ENCODE measurements at places on chromosomes 13 and 19.
A peak's percentile ranks its signal among the peaks of the same experiment; 100 is the strongest.

DNA sequence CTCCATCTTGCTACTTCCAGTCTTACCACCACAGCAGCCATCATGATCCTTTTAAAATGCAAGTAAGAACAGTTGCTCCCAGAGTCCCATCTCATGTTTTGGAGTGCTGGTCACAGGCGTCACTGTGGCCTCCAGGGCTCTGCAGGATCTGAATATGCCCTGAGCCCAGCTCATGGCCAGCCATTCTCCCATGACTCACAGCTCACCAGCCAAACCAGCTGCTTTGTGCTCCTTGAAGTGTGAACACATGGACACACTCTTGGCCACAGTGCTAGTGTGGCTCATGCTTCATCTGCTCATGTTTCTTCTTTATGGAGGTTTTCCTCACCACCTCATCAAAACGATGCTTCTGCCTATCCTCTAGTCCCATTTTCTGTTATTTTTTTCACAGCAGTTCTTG lies 466.5 kb downstream of the UQCRFS1 start:
- DNase-seq: peak; percentile 14

DNA sequence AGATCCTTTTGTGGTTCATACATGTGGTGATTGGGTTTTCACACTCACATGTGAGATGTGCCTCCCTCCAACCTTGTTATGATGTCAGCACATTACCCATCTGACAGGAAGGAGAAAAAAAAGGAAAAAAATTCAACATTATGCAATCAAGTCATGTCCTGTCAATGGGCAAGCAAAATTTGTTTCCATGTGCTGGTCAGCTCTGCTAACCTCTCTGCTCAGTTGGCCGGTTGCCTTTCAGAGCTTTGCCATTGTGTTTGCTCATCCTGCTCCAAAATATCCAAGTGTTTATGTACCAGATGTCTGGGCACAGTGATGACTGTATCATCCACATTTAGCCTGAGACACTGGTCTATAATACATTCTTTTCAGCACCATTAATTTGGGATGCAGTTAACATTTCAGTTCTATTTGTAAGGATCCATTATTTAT lies 27.0 kb upstream of the METTL21C start:
- peak; percentile 69 for DNase-seq

- DNase-seq: no peak
These were observed 242.2 kb downstream of the DCLK1 start for GRCh38 chr13:35888981-35889380.

- peak; percentile 89 for DNase-seq
These were observed 231.0 kb upstream of the IRS2 start for GRCh38 chr13:110017379-110017778.

DNA sequence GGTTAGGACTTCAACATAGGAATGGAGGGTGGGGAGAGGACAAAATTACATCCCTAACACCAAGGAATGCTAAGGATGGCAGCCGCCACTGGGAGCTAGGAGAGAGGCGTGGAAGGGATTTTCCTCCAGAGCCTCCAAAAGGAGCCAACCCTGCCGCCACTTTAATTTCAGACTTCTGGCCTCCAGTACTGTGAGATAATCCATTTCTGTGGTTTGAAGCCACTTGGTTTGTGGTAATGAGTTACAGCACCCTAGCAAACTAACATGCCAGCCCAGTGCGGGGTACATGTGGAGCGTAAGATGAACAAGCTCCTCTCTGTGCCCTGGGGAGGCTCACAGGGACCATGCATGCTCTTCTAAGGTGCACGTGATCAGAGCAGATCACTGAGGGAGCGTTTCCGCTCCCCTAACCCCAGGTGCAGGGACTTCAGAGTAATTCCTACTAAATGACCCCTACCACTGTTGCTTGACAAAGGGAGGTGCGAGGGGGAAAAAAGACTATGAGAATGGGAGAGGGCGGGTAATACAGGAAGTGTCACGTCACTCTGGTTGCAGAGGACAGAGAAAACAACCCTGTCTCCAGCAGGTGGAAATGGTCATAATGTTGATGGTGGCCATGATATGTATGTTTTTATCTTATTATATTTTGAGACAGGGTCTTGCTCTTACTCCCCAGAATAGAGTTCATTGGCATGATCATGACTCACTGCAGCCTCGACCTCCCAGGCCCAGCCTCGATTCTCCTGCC lies 12.0 kb downstream of the FPR1 start:
- peak; percentile 16 for DNase-seq

- peak; percentile 2 for DNase-seq
These were observed 89.6 kb upstream of the SPRY2 start for GRCh38 chr13:80430561-80430960.

- DNase-seq: peak; percentile 54
These were observed 525.8 kb downstream of the MYO16 start for GRCh38 chr13:109154966-109155761.

GRCh38 chr19:4593409-4593851 lies 33.9 kb upstream of the SEMA6B start:
- DNase-seq: peak; percentile 66

GRCh38 chr19:13398780-13399726 lies 107.2 kb downstream of the CACNA1A start:
- peak; percentile 95 for DNase-seq

DNA sequence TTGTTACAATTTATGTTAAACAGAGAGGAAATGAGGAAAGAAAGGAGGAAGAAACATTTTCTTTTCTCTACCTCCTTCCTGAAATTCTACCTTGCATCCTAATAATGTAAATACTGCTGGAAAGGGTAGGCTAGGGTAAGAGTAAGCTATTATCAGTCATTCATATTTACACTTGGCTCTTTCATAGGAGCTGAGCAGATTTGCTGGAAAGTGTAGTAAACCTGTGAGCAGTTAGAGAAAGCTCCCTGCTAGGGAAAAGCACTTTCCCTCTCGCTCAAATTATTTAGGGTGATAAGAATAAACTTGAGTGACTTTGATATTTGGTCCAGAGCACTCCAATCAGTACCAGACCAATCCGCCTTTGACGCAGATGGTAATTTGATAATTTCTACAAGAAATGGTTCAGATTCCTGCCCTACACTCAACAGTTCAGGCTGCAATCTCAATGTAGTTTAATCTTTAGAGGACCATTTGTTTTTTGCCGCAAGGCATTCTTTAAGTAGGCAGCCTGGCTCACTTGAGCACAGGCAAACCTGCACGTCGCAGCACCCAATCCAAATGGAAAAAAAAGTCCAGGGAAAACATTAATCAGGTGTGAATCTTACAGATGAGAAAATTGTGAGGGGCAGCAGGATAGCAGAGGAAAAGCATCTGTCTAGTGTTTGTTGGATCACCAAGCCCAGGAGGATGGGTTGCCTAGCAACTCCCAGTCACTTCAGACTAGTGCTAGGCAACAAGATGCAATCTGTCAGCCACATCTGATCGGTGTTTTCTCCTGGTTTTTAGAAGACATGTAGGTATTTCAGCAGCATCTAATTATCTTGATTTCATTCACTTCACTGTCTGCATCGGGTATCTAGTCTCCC lies 68.6 kb upstream of the KL start:
- no peak for DNase-seq

- DNase-seq: peak; percentile 88
These were observed 100.6 kb upstream of the PABPC3 start for GRCh38 chr13:24995225-24995804.

DNA sequence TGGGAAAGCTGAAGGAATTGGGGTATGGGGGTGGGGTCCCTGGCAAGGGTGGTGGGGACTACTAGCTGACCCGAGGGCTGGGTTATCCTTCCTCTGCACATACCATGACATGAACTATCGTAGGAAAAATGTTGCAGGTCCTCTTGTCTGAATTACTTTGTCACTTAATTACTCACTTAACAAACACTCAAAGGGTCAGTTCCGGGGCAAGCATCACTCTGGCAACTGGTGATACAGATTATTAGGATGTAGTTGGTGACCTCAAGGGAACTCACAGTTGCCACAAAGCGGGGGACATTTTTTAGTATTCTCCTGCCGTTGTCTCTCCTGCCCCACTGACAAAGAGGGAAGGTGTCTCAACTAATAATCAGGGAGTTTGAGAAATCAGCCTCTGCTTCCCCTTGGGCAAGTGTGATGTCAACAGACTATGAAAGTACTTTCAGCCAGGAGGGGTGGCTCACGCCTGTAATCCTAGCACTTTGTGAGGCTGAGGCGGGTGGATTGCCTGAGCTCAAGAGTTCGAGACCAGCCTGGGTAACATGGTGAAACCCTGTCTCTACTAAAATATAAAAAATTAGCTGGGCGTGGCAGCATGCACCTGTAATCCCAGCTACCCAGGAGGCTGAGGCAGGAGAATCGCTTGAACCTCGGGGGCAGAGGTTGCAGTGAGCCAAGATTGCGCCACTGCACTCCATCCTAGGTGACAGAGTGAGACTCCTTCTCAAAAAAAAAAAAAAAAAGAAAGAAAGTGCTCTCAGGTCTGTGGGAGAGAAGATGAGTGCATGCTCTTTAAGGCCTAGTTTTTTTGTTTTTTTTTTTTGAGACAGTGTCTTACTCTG lies 10.3 kb downstream of the DNAJB1 start:
- DNase-seq: peak; percentile 82

DNA sequence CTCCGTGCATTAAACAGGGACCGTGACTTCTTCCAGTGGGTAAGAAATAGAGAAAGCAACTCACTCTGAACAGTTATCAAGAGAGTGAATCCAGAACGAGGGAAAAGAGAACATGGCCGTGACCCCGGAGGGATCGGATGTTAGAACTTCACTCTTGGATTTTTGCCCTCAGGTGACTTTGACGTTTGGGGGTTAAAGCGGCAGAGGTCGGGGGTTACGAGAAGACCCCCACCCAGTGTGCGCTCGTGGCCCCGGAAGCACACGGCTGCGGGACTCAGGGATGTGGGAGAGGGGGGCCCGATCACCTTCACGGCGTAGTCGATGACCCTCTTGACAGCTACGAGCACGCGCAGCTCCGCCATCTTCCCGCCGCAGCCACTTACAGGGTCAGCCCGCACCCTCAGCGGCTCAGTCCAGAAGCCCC lies at the start of gene ETFB:
Gene ETFB (minus strand): TSS at position 424 of the 424 bp plus-strand sequence. CDS start 62 bp downstream, at position 362.
- no peak for DNase-seq

GRCh38 chr13:52925251-52925650 lies 76.8 kb upstream of the PCDH8 start:
- DNase-seq: no peak

- DNase-seq: peak; percentile 43
These were observed 2.4 kb upstream of the ARGLU1 start for GRCh38 chr13:106570299-106570852.

- peak; percentile 20 for DNase-seq
These were observed 7.3 kb upstream of the CYP2A7 start for GRCh38 chr19:40889366-40889765.

DNA sequence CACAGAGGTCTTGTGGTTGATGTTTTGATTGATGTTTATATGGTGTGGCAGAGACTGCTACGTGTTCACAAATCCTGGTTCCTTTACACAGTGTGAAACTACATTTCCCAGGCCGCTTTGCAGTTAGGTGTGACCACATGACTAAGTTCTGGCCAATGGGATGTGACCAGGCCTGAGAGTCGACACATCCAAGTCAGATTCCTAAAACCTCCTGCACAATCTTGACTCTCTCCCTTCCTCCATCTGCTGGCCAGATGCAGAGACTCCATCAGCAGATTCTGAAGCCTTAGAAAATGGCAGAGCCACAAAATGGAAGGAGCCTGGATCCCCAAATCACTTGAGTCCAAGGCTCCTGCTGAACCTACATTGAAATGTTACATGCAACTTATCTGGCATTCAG lies 12.6 kb downstream of the CD37 start:
- DNase-seq: peak; percentile 84

DNA sequence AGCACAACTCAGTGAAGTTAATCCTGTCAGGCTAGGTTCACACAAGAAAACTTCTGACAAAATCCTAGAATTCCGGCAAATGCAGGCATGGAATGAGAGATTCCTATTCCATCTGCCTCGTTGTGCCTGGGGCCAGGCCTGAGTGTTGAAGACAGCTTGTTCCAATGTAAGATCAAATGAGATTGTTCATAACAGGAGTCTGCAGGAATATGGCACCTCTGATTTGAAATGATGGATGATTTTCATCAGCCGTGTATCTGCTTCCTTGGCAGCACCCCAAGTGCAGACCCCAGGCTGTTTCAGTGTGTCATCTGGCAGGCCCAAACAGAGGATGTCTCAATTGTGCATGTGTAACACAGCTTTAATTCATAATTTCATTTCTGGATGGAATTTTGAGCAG lies 35.3 kb upstream of the SACS start:
- DNase-seq: no peak

GRCh38 chr19:43555185-43555770 lies 20.0 kb downstream of the XRCC1 start:
- peak; percentile 73 for DNase-seq

GRCh38 chr19:39419003-39419402 lies 6.5 kb downstream of the PLEKHG2 start:
- DNase-seq: no peak

Measured in GM23248 (cell line).